Naive B cell (primary cell): ENCODE measurements at places on chromosomes 5 and 9.

DNA sequence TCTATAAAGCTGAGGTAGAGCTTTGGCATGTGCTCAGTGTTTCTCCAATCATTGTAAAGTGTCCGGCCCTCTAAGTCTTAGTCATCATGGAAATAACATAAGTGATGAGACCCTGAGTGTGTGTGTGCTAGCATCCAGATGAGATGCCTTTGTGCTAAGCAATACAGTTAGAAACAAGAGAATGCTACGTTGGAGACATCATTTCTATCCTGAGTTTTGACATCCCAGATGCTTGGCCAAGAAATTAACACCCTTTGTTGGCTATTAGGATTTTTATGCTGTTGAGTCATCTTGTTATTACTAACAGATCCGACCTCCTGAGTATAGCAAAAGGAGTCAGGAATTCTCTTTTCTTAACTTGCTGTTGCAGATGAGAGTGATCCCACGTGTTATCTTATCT is 508.0 kb downstream of the GADD45G start:
- no peak for DNase-seq

GRCh38 chr5:80275347-80275746 is 19.5 kb upstream of the SERINC5 start:
- no peak for DNase-seq

GRCh38 chr5:88882276-88883038 is 527 bp downstream of the MEF2C start:
- DNase-seq = no peak

GRCh38 chr9:109799792-109800191 is 19.8 kb downstream of the PALM2AKAP2 start:
- no peak for DNase-seq

DNA sequence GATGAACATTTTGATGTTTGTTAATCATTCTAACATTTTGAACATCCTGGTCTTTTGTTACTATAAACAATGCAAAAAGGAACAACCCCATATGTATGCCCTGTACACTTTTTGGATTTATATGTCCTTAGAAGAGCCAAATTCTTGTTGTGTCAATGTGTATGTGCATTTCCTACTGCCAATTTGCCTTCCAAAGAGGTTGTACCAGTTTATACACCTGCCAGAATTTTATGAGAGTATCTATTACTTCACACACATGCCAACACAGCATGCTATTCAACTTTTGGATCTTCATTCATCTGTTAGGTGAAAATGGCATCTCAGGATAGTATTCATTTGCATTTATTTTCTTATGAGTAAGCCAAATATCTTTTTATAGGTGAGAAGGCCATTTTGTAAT is 162.0 kb upstream of the SEMA6A start:
- DNase-seq = no peak

DNA sequence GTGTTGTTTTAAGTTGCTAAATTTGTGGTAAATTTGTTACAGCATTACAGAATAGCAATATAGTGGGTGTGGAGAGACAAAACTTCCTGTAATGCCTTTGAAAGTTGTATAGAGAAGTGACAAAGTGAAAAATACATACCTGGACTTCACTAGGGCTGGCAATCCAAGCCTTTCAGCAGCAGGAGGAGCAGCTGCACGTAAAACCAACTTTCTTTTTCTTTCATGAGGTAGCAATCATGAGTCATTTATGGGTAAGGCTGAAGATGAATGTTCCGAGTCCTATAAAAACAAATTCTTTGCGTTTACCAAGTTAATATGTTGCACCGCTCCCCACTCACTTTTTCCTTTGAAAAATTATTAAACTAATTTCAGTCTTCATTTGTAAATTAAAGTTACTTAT is 1138.2 kb downstream of the TAF11L14 start:
- no peak for DNase-seq

GRCh38 chr5:168842571-168843205 is 263.5 kb upstream of the PANK3 start:
- no peak for DNase-seq
